Left kidney (tissue), 8 donors: ENCODE measurements at places on chromosomes 7 and 10.

- no peak for DNase-seq
These were observed 49.5 kb upstream of the PHYHIPL start for GRCh38 chr10:59126991-59127390.

- DNase-seq, result no peak
These were observed 688 bp downstream of the ORAI2 start for GRCh38 chr7:102434039-102434486.

DNA sequence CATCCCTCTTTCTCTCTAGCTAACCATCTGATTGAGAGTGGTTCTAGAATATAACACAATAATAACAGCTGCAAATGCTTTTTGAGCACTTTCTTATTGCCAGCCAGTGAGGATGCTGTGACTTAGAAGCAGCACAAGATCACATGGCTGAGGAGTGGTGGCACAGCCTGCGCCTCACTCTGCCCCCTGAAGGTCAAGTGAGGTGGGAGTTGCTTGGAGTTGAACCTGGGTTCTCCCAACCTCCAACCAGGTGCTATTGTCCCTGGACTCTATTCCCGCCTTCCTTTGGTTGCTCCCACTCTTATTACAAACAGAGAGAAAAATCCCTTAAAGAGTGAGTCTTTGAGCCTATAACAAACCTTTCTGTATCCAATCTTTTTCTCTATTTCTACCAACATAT lies 280.3 kb upstream of the PODXL start:
- DNase-seq, result no peak

GRCh38 chr10:96041146-96041545 lies 2.2 kb upstream of the CCNJ start:
- DNase-seq, result no peak

GRCh38 chr10:118032564-118032963 lies 14.2 kb downstream of the RAB11FIP2 start:
- no peak for DNase-seq

DNA sequence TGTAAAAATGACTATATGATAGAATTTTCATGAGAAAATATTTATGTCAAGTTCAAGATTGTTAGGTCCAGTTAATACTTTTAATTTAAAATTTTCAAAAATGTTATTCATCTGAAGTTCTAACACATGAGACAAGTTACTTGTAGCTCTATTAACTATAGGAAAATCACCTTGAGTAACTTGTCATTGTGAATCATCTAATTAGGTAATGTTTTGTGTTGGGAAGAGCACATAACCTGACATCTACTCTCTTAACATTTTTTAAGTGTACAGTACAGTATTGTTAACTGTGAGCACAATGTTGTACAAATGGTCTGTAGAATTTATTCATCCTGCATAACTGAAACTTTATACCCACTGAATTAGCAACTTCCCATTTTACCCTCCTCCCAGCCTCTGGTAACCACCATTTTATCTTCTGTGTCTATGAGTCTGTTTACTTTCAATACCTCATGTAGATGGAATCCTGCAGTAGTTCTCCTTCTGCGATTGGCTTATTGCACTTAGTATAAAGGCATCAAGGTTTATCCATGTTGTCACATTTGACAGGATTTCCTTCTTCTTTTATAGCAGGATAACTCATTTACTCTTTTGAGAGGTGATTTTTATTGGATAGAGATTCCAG lies 54.6 kb downstream of the ARL4A start:
- no peak for DNase-seq

GRCh38 chr10:125455431-125455830 lies 227.5 kb downstream of the TEX36 start:
- DNase-seq, result no peak

GRCh38 chr7:3636131-3636860 lies 335.2 kb downstream of the SDK1 start:
- no peak for DNase-seq

- no peak for DNase-seq
These were observed 207.7 kb upstream of the SHH start for GRCh38 chr7:156019776-156020565.

DNA sequence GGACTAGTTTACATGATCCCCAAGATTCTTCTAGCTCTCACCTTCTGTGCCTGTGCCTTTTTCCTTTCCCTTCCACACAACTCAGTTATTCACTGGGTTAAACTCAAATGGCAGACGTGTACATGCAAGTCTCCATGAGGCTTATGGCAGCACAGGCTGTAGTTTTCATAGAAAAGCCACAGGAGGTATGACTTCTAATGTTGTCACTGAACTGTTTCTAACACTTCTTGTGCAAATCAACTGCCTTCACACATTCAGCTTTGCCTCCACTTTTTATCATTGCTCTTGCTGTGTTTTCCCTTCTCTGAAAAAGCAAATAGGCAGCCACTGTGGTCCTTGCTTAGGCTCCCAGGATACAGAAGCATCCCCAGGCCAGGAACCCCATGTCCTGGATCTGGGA lies 5.3 kb upstream of the GIMAP5 start:
- no peak for DNase-seq

- DNase-seq, result no peak
These were observed 241.8 kb downstream of the TEX36 start for GRCh38 chr10:125441151-125441550.

DNA sequence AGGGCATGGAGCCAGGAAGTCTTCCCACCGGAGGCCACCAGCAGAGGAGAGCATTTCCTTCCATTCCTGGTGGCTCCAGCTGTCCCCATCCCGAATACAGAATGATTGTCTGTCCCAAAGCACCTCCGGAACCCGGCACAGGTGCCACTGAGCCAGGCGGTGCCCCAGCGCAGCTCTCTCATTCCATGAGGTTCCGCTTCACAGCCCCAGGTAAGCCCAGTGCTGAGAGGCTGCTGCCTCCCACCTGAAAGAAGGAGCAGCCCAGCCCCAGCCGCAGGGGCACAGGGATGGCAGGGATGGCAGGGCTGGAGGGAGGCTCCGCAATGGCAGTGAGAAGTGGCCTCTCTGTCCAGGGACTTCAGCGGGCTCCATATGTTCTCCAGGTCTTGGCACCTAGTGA lies 162.1 kb upstream of the TCERG1L start:
- DNase-seq, result no peak

- DNase-seq, result no peak
These were observed 121.6 kb upstream of the LYZL2 start for GRCh38 chr10:30750971-30751677.

DNA sequence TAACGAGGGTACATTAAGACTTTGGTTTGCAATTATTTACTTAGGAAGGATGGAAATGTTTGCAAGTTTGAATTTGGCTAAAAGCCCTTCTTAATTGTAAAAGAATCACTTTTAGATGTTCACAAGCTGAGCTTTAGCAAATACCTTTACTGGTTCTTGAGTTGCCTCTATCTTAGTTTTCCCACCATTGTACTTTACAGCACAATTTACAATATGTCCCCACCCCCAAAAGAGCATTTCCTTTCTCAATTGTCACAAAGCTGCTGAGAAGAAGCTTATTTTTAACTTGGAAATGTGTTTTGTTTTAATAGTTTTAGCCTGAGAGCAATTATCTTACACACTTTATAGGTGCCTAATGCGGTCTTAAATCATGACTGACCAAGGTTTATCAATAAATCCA lies 81.1 kb downstream of the MET start:
- DNase-seq, result no peak

GRCh38 chr7:6725003-6725402 lies 18.3 kb upstream of the ZNF12 start:
- no peak for DNase-seq

DNA sequence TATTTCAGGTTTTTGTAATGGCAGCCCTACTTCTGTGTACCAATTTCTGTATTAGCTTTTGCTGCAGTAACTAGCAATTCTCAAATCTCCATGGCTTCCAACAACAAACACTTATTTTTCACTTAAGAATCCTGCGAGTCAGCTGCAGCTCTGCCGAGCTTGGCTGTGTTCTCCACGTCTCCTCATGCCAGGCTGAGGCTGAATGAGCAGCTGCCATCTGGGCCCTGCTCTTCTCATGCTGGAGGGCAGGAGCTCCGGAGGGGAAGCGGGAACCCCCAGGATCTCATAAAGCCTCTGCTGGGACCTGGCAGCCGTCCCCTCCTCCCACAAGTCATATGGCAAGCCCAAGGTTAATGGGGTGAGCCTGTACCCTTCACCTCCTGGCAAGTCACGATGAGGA lies 591.1 kb downstream of the SDK1 start:
- DNase-seq, result no peak

DNA sequence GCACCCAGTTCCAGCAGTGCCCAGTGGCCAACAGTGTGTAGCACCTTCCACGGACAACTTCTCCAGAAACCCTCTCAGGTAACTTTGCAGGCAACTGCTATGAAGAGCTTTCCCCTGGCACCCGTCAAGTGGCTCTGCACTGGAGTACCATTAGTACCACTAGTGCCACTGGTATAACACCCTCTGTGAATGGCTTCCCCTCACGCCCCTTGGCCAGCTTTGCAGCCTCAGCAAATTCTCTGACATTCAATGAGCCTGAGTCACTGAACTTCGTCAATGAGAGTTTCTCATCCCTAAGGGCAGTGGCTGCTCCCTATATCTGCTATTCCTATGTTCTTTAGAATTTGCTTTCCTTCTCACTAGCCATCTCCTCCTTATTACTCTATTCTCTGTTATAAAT lies 7.6 kb upstream of the HERPUD2 start:
- DNase-seq, result no peak

DNA sequence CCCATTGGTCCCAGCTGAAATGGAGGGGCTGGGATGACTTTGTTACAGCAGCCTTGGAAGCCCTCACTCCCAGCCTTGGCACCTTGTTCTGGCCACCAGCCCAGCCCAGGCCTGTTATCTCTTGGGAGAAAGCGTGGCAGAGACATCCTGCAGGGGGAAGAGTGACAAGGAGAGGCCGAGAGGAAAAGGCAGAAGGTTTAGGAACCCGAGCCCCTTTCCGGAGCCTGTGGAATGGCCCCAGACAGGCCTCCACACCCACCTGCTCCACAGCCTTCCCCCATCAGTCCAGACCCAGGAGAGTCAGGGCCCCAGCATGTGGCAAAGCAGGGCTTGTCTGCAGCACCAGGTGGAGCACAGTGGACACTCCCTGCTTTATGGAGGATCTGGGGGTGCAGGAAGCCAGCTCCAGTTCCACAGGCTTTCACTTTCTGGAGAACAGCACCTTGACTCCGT lies 24.1 kb upstream of the TRIM8 start:
- no peak for DNase-seq

DNA sequence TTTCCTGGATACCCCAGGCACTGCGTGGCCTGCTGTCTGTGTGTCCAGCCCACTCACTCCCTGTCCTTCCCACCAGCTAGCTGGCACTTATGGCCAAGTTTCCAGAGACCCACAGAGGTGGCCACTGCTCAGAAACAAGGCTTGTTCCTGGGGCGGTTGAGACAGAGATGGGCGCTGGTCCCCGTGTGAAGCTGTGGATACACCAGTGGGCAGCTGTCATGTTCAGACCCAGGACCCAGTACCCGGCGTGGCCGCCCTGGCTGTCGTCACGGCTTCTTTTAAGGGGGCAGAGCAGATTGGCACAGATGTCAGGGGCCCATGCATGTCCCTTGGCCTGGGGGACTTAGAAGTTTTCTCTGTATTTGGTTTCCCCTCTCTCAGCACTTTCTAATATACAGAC lies 36.3 kb downstream of the FOXL3 start:
- DNase-seq, result no peak

- DNase-seq, result no peak
These were observed 7.0 kb downstream of the EBF3 start for GRCh38 chr10:129956876-129957673.

- DNase-seq, result no peak
These were observed 265.9 kb downstream of the SNX13 start for GRCh38 chr7:17674166-17674942.

DNA sequence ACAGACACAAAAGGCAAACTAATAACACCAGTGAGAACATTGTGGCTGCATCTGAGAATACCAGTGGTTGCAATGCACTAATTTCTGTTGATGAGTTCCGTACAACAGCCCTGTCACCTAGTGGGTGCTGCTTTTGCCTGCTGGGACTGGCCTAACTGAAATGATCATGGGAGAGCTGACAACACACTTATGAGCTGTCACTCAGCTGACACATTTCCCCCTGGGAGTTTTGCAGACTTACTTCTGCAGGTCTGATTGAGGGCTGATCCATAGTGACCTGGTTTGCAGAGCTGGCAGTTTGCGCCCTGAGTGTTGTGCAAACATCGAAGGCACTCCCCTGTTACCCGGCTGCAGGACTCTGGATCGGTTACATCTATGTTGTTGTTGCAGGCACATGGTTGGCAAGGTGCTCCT lies 60.6 kb upstream of the LAMB1 start:
- no peak for DNase-seq

- no peak for DNase-seq
These were observed 52.1 kb downstream of the PODXL start for GRCh38 chr7:131504157-131504899.

DNA sequence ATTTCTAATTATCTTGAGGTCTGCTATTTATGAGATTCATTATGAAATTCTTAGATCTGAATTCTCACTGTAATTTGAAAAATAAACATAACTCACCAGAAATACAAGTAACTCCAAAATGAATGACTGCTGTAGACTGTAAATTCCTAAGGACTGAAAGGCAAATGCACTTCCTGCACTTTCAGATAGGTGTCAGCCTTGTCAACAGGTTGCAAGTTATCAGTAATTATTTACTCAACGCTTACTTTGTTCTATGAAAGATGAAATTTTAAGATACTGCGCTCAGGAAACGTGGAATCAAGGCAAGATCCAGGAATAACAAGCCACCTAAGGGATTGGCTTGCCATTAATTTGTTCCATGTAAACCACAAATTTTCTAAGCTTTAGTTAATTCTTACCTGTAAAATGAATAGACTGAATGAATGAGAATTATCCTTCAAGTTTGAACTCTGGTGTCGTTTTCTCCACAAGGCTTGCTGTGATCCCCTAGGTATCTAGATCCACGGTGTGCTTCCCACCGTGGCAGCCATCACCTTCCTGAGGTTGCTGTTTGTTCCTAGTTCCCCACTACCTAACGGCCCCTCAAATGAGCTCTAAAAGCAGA lies 12.6 kb downstream of the DHX32 start:
- DNase-seq, result peak; percentile 17

GRCh38 chr7:81607987-81608386 lies 161.9 kb downstream of the HGF start:
- DNase-seq, result no peak

DNA sequence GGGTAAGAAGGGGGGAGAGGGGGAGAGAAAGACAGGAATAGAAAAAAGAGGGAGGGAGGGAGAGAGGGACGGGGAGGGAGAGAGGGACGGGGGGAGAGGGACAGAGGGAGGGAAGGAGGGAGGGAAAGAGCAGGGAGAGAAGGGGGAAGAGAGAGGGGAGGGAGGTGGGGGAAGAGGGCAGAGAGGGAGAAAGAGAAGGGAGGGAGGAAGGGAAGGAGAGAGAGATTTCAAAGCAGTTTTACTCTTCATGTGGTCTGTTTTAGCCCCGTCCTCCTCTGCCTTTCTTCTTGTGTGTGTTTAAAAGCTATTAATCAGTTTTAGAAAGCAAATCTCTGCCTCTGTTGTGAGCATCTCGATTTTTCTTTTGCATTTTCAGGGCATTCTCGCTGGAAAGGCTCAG lies 237.0 kb downstream of the WDR37 start:
- no peak for DNase-seq

DNA sequence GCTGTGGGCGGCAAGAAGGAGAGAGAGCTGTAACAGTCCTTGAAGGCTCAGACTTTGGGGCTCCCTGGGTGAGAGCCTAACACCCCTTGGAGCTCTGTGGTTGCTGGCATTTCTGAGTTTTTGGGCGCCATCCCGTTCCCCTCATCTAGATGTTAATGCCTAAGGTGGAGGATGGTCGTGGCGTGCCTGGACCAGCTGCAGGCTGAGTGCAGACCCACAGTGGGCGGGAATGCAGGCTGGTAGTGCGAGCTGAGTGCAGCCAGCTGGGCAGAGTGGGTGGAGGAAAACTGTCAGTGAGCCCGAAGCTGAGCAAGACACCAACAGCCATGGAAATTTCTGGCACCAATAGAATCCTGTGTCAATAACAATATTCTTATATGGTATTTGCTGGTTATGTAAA lies 403.0 kb downstream of the ANKRD7 start:
- DNase-seq, result no peak
